ENCODE measurements at places on chromosomes 2 and 18.

GRCh38 chr18:23529604-23530003 lies 26.3 kb downstream of the RMC1 start:
- DNase-seq = no peak

DNA sequence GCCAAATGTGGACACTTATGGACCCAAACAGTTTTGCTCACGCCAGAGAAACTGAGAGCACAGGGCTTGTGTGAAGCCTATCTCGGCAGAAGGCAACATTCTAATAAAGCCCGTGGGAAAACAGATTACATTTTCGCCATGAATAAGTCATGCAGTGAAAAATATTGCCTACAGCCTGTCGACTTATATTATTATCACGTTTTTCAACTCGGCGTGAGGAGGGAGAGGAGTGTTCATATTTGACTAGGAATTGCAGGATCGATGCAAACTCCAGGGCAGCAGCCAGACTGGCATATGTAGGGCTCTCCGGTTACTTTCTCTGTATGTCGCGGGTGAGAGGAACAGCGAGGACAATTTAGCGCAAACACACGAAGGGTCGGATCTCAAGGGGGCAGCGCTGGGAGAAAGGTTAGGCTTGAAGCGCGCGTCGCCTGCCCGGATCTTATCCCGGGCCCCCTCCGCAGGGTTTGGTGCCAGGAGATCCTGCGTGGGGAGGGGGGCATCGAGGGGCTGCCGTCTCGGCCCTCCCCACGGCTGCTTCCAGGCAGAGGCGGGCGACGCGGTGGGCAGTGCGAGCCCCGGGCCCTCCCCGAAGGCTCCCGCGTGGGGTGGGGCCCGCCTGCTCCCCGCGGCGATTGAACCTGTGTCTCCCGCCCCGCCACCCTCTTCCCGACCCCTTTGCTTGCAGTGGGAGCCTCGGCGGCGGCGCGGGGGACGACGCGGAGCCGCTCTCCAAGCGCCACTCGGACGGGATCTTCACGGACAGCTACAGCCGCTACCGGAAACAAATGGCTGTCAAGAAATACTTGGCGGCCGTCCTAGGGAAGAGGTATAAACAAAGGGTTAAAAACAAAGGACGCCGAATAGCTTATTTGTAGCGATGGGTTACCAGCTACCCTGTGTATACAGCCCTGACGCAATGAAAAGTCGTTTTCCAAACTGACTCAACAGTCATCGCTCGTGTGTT lies 4.4 kb downstream of the ADCYAP1 start:
- no peak for DNase-seq

GRCh38 chr2:101205521-101206479 lies 46.9 kb upstream of the CNOT11 start:
- DNase-seq = no peak

DNA sequence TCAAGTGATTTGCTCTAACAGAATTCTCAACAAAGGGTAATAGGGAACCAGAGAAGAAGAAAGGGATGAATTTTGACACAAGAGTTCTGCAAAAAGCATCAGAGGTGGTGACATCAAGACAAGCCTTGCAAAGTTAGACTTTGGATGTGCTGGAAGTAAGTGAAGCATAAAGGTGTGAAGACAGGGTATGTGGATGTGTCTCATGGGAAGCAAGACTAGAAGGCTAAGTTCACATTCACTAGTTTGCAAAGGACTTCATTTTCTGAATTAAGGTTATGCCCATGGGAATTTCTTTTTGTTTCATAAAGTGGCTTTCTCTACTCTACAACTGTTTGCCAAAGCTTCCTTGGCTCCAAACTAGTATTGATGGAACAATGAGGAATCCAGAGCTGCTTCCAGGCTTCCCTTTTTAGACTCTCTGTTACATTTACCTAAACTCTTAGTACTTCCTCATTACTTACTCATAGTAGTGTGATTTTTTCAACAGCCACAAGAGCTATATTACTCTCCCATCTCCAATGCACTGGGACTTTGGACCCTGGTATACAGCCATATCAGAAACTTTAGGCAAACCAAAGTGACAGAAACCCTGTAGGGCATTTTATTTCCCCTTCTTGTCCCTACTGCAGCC lies 21.1 kb upstream of the IHH start:
- DNase-seq = no peak

Data from D721Med (cell line).